Activated T-cell treated with anti-CD3 and anti-CD28 coated beads, Interleukin-2, amount 50 U/mL, for 24 hours (primary cell): ENCODE measurements at places on chromosomes 1 and 21.
A peak's percentile ranks its signal among the peaks of the same experiment; 100 is the strongest.

DNA sequence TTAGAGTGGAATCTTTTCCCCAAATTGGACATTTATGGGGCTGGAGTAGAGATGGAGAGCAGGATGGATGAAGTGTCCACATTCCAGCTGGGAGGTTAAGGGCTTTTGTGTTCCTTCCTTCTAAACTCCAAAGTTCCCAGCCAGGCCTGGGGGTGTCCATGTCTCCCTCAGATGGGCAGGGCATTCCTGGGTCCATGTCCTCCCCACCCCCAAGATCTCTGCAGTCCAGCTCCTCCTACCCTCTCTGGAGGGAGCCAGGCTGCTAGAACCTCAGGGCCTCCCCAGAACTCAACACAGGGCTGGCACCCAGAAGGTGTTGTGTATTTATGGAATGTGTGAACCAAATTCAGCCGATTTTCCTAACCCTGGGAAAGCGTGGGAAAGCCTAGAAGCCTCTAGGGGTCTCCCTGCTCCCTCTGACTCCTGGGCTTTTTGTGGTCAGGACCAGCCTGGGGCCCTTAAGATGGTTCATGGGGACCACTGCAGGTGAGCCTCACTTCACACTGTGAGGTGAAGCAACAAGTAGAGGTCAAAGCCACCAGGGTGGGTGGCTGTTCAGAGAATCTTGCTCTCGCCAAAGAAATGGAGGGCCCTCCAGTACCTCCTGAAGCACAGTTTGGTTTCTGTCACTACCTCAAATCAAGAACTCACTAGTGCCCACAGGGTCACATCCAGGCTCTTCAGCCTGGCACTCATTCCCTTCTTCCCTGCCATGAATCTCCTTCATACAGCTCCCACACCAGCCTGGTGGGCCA lies 54.8 kb downstream of the GLIS1 start:
- no peak for DNase-seq

GRCh38 chr1:5745800-5746610 lies 246.2 kb downstream of the NPHP4 start:
- peak; percentile 69 for DNase-seq

DNA sequence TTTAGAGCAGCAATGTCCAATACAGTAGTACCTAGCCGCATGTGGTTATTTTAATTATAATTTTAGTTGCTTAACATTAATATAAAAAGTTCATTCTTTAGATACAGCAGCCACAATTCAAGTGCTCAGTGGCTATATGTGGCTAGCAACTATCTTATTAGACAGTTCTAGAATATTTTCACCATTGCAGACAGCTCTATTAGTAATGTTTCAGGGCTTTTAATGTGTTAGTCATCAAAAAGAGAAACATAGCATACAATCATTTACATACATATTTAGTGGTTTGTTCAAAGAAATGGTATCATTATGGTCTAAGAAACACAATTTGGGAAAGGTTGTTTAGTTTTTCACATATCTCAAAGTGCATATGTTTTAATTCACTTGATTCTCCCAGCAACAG lies 66.6 kb upstream of the DYNLT5 start:
- no peak for DNase-seq

GRCh38 chr1:87186346-87186745 lies 142.3 kb upstream of the LMO4 start:
- no peak for DNase-seq

DNA sequence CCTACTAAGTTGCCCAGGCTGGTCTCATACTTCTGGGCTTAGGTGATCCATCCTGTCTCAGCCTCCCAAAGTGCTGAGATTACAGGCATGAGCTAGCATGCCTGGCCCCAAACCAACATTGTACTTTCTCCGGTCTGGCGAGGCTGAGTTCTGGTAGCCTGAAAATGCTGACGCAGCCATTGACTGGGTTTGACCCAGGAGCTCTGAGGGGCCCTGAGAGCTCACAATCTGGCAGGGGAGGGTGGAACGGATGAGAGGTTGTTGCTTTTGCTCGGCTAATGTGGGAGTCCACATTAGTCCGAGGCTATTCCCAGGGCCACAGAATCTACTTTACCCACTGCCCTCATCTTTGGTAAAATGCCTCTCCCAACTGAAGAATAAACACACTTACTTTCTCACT lies 35.1 kb upstream of the PARP1 start:
- no peak for DNase-seq

DNA sequence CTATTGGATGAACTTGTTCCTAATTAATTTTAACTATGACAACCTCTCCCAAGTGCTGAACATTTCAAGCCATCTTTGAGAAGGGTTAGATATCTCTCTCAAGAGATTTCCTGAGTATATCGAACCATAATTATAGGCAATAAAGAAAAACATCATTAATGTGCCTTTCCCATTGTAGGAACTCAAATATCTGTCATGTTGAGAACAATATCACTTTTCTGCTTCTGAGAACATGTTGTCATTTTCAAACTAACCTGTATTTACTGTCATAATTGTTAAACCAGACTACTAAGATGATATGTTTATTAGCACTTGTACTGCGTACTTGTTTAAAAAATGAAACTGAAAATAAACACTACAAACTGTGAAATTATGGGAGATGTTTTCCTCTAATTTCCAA lies 4.3 kb downstream of the EPS15 start:
- no peak for DNase-seq

DNA sequence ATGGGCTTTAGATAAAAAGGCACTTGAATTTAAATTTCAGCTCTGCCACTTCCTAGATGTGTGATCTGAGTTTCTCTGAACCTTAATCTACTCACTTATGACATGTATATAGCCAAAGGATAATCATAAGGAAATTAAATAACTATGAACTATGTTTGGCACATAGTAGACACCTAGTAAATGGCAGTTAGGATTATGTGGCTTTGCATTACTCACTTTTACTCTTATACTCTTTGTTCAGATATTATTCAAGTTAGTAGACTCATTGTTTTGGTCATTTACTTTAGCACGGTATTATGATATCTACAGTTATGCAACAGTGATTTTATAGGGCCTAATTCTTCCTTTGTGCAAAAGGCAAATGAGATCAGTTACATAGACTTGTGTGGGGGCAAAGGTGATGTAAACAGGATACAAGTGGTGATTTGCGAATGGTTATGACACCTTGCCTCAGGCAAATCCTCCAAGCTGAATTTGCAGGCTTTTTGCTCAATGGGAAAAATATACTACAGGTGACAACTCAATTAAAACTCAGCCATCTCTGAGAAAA lies 297.2 kb upstream of the PBX1 start:
- DNase-seq: no peak

DNA sequence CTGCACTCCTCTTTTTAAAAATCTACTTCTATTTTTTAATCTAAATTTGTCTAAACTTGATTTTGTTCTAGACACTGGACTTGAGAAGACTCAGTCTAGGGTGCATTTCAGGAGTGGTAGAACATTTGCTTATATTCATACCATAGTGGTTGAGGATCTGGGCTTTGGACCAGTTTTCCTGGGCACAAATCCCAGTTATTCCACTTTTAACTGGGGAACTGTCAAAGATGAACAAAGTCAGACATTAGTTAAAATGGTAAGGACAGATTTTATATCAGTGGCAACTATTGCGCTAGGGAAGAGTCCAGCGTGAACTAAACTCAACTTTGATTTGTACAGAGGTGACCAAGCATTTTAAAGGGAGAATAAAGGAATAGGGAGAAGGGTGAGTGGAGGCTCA lies 102.4 kb downstream of the FMN2 start:
- no peak for DNase-seq

DNA sequence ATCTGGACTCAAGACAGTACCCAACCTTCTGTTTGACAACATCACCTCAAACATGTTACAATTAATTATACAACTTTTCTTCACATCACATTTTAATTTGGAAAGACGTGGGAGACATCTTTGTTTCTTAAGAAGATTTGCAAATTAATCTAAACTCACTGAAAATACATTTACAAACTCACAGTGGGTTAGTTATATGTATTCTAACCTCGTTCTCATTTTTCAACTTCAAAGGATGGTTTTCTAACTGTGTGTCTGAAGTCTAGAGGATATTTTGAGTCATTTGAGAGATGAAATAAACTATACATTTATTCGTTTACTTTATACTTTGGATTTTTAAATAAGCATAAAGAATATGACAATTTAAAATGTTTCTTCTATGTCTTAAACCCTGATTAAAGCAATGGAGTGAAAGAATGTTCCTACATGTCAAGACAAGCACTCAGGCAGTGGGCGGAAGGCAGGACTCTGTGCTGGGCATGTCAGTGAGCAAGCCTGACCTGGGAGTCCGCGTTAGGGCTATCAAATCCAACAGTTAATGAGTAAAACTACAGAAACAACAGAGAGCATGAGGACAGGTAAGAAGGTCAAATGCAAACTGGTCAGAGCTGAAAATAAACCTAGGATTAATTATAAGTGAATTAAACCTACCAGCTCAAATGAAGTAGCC lies 76.5 kb upstream of the CTTNBP2NL start:
- no peak for DNase-seq

- DNase-seq: no peak
Observed at GRCh38 chr1:5831600-5832335, 160.5 kb downstream of the NPHP4 start.

GRCh38 chr1:228194921-228195812 lies 12.7 kb upstream of the OBSCN start:
- no peak for DNase-seq

GRCh38 chr21:32377506-32377905 lies 15.3 kb downstream of the URB1 start:
- no peak for DNase-seq

- DNase-seq: no peak
Observed at GRCh38 chr1:186275822-186276221, 99.2 kb downstream of the TPR start.

DNA sequence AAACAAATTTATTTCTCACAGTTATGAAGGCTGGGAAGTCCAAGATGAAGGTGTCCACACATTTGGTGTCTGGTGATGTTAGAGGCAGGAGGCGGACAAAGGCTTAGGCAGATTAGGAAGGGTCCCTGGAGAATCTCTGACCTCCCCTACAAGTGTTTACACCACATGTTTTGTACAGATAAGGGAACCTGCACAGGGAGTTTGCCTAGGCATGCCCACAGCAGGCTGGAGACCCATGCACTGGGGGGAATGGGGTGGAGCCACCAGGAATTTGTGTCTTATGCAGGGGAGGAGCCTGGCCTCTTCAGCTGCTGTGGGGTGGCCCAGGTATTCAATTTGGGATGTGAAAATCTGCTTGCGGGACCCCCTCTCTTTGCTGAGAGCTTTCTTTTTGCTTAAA lies 131.3 kb downstream of the PATJ start:
- DNase-seq: no peak

DNA sequence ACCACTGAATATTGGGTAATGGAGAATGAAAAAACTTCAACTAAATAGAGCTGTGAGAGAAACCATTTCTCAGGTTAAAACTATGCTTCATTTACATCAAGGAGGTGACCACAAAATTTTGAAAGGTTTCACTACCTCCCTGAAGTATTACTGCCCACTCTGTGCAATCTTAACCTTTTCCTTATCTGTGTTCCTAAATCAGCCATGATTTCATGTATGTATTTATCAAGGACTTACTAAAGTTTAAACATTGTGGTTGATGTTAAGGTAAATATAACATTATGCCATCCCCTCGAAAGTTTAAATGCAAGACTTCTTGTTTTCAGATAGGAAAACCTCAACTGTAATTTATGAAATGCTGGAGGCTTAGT lies 84.4 kb downstream of the CLEC20A start:
- DNase-seq: no peak

DNA sequence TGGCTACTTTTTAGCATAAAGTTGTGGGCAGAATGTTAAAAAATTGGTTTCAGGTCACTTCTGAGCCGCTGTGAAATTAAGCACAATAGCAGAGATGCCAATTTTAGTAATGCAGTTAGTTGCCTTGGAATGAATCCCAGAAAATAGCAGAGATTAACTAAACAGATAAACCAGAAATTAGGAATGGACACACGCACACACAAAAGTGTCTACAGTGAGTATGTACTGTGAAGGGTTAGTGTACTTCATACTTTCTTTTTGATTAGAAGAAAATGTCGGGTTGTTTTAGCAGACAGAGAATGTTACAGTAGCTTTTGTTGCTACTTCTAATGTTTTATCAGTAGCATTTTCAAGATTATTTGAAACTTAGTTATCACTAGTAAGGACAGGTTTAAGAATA lies 106.7 kb downstream of the LEPR start:
- DNase-seq: no peak

- no peak for DNase-seq
Observed at GRCh38 chr1:58971629-58972140, 187.8 kb upstream of the JUN start.

DNA sequence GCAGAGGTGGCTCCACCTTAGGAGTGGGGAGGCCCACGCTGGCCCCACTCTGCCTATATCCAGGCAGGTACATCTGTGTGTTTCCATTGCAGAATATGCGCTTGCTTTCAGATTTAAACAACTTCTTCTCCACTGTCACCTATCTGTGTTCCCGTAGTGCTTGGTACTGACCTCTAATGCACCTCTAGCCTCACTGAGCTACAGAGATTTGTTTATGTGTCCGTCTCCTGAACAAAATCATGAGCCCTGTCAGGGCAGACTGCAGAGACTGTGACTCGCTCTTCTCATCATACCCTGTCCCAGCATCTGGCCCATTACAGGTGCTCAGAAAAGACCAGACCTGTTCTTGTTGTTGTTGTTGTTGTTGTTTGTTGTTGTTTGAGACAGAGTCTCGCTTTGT lies 14.5 kb upstream of the LRRC38 start:
- no peak for DNase-seq

DNA sequence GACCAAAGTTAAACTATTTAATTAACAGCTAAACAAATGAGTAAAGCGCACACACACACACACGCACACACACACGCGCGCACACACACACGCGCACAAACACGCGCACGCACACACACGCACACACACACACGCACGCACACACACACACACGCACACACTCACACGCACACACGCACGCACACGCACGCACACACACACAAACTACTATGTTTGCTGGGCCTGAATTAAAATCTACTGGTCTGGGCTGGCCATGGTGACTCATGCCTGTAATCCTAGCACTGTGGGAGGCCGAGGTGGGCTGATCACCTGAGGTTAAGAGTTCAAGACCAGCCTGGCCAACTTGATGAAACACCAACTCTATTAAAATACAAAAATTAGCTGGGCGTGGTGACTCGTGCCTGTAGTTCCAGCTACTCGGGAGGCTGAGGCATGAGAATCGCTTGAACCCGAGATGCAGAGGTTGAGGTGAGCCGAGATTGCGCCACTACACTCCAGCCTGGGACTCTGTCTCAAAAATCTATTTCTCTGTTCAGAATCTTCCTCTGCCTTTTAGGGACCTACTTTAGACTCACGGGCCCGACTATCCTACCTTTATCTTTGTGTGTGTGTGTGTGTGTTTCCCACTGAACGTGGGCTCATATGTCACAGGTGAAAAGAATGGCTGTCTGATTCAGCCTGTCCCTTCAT lies 37.5 kb upstream of the DNAJC11 start:
- no peak for DNase-seq

GRCh38 chr21:33047231-33047630 lies 21.5 kb downstream of the OLIG2 start:
- no peak for DNase-seq

DNA sequence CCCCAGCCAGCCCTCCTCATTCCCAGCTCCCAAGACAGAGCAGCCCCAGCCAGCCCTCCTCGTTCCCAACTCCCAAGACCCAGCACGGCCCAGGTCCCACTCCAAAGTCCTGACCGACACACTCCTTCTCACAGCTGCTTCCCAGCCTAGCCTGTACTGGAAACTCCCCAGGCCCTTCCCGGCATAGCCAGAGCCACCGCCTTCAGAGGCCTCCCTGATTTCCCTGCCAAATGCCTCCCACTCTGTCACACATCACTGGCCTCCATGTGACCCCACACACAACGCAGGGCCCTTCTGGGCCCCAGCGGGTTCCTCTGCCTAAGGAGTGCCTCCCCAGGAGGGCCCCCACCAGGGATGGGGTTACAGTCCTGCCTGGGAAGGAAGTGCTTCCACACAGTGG lies 2.8 kb downstream of the UBE2J2 start:
- DNase-seq: no peak
